ENCODE measurements at places on chromosomes 7 and 10. TPM values are rescaled to one million over a fixed set of nuclear protein-coding genes. Genes with fewer than 3 reads are reported as not detected.

PIK3AP1 gene
- total RNA-seq, result 5.9 TPM

BLNK gene
- total RNA-seq, result 8.8 TPM

WNT8B gene
- not detected for total RNA-seq

- DNase-seq, result no peak
Measured at GRCh38 chr7:70380421-70381015, 751.4 kb upstream of the GALNT17 start.

GRCh38 chr10:13712476-13712836 is 125.7 kb downstream of the PRPF18 start:
- no peak for DNase-seq

DNA sequence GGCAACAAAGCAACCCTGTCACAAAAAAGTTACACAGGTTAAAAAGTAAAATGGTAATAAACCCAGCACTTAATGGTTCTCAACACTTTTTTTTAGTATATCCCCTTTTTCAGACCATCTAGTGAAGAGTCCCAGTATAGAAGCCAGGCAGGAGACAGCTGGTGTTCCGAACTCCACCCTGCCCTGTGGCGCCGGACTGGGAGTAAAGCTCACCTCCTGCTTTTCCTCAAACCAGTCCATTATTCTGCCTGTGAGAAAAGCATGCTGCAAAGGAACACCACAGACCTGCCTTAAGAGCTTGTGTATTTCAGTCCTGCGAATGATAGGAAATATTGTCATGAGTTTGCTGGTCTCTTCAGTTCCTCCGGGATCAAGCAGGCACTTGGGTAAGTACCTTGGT is 81.0 kb downstream of the EZH2 start:
- no peak for DNase-seq

DNA sequence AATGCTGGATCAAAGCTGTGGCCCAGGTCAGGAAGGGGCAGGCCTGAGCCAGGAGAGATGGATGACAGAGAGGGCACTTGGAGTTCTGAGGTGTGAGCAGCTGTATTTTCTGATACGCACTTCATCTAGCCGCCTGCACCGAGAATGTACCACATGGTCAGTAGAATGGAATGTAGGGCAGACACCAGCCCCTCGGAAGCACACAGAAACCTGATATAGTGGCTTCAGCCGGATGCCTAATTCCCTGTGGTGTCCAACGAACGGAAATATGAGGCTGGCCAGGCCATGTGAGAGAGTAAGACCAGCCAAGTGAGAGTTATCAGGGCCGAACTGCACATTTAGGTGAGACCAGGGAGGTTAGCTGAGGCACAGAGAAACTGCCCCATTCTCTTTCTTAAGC is 46.7 kb upstream of the PLCE1 start:
- no peak for DNase-seq
